ENCODE measurements at places on chromosomes 12 and 14.

GRCh38 chr14:92012121-92012748, 27.6 kb downstream of the TRIP11 start:
- no peak for DNase-seq

DNA sequence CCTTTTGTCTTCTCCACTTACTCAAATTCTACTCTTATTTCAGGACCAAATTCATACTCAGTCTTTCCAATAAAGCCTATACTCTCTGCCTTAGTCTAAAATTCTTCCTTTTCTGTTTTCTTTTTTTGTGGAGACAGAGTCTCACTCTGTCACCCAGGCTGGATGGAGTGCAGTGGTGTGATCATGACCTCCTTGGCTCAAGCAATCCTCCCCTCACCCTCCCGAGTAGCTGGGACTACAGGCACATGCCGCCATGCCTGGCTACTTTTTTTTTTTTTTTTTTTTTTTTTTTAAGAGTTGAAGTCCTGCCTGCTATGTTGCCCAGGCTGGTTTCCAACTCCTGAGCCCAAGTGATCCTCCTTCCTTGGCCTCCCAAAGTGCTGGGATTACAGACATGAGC, 11.9 kb downstream of the SRP54 start:
- no peak for DNase-seq

GRCh38 chr12:27604431-27604830, 80.4 kb downstream of the PPFIBP1 start:
- no peak for DNase-seq

DNA sequence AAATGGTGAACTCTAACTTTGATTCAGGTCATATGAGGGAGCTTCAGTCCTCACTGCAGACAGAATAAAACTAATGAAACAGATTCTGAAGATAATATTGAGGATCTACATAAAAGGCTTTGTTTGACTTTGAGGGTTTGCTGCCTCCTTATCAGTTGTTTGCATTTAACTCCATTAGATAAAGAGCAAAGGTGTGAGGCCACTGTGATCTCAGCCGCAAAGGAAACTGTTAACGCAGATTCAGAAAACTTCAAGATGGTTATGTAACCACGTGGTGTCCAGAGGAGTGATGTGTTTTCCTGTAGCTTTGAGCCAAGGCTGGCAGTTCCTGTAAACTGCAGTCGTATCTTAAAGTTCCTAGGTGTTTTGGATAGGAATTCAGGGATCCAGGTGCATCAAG, 67.8 kb downstream of the METTL25 start:
- DNase-seq, result no peak

DNA sequence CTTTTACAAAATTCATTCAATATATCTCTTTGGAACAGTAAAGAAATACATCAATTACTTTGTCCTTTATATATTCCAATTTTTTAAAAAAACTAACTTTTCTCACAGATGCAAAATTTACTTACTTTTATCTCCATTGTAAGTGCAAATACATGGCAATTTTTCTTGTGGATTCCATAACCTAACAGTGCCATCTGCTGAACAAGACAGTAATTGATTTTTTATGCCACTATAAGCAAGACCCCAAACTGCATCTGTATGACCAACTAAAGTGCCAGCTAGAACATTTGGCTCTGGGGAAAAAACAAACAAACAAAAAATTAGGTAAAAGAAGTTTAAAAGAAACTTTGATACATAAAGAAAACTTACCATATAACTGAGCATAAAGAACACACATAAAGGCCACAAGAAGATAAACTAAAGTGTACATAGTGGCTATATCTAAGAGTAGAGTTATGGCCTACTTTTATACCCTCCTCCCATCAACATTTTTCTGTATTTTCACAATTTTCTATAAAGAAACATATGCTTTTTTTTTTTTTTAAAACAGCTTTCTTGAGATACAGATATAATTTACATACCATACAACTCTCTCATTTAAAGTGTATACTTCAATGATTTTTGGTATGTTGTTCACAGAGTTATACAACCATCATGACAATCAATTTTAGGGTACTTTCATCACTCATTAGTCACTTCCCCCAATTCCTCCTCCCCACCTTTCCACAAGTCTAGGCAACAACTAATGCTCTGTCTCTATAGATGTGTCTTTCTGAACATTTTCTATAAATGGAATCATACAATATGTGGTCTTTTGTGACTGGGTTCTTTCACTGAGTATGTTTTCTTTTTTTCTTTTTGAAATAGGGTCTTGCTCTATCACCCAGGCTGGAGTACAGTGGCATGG, 32.6 kb downstream of the COCH start:
- DNase-seq, result no peak

GRCh38 chr12:62625228-62625627, 158.6 kb downstream of the MON2 start:
- DNase-seq, result no peak

DNA sequence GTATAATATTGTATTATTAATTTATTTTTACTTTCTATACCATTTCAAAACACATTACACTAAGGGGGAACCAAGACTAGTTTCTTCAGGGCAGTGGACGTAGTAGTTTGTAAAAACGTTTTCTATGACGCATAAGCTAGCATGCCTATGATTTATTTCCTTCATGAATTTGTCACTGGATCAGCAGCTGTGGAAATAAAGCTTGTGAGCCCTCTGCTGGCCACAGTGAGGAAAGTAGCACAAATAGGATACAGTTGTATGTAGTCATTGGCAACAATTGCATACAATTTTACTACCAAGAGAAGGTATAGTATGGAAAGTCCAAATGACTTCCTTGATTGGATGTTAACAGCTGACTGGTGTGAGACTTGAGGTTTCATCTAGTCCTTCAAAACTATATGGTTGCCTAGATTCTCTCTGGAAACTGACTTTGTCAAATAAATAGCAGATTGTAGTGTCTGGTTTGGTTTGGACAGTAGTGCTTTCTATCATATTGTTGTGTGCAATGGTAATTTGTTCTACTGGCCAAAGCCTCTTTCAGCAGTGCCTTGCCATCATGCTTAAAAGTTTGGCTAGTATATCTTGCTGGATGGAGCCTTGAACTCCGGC, 24.3 kb upstream of the PLEKHD1 start:
- peak; percentile 17 for DNase-seq

GRCh38 chr12:124730455-124730932, 133.2 kb downstream of the SCARB1 start:
- DNase-seq, result peak; percentile 16

DNA sequence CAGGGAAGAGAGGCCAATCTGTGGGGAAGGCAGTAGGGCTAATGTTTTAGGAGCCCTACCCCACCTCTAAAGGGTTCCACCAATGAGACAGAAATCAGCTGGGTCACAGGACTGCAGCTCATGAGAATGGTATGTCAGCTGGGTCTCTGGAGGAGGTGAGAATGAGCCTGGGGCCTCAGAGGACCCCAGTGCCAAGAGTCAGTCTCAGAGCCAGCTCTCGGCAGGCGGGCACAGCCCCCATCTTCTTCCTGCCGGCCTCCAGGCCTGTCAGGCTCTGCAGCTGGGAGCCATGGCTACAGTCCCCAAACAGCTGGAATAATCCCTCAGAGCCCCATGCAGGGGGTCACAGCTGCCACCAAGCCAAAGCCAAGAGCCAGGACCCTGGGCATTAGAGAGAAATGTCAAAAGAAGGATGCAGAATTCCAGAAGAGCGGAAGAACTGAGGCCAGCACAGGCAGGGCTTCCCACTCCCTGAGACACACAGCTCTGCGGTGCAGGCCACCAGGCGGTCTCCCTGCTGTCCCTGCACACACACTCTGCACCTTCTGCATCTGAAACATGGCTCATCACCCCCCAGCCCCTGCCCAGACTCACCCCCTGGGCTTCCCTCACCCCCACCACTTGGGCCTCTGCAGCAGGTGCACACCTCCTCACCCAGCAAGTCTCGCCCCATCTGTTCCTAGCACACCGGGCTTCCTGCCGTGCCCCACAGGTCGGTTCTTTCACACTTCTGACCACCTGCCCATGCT, 26.0 kb downstream of the ITPK1 start:
- no peak for DNase-seq

- no peak for DNase-seq
Observed at GRCh38 chr12:111448846-111449790, 43.4 kb downstream of the SH2B3 start.

DNA sequence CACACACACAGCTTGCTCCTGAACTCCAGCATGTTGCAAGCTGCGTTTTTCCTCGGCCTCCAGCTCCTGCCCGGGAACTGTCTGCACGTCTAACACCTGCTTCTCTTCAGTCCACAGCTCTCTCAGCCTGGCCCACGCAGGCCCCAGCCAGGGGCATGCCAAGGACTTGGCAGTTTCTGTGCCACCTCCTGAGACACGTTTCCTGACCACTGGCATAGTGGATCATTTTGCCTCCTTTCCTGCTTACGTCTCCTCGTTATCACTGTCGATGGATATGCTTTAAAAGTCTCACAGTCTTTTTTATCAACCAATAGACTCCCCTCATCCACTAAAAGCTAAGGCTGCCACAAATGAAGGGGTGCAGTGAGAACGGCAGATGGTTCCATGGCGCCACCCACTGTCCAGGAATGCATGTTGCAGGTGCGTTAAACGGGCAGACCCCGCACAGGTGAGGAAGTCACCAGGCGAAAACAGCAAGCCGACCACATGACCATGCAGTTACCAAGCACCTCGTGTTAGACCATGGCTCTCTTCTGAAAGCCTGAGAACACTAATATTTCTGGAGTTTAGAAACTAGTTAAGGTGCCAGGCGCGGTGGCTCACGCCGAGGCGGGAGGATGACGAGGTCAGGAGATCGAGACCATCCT, 14.7 kb upstream of the TEAD4 start:
- DNase-seq, result peak; percentile 85

DNA sequence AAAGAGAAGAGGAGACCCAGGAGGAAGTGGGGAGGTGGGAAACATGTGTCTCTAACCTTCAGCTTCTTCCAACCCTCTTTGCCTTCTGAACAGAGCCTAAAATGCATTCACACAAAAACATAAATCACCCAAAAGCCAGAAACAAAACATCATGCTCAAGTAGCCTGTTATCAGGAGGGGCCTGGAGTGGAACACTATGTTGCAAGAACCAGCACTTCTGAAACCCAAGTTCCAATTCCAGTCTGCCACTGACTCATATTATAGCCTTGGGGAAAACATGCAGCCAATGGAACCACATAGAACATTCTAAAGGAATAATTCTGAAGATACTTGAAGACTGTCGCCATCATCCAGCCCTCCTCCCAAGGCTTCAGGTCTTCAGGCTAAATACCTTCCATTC, 169.8 kb upstream of the PLXNC1 start:
- DNase-seq, result no peak

GRCh38 chr14:51999084-51999483, 9.7 kb downstream of the RTRAF start:
- no peak for DNase-seq

DNA sequence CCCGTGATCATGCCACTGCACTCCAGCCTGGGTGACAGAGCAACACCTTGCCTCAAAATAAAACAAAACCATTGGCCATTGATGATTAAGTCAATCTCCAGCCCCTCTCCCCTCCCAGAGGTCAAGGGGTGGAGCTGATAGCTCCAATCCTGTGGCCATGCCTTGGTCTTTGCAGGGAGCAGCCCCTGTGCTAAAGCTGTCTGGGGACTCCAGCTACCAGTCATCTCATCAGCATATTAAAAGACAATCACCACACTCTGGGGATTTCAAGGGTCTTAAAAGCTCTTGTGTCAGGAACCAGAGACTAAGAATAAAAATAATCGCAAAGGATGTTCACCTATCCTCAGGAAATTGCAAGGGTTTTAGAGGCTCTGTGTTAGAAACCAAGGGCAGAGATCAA, 30.6 kb downstream of the HCAR2 start:
- no peak for DNase-seq

DNA sequence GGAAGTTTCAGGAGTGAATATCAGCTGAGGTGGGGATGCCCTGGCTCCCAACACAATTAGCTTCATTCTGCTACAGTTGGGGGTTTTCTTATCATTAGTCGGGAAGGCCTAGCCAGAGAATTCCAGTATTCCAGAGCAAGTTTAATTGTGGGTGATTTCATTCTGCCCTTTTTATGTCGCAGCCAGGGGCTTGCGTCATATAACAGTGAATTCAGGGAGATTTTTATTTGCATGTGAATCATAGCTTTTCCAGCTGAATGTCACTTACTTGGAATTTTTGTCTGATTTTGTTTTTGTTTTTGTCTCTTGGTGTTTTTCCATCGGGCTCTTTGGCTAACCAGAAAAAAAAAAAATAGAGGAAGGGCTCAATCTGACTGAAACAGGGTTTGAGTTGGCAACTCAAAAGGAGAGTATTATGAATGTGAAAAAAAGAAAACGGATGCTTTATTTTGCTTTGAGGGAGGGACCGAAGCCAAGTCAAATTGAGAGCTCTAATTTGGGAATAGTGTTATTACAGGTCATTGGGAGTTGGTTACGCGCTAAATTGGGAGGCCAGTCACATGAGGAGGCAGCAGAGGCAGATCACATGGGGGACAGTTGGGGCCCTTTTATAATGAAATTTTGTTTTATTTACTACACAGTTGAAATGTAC, 119.4 kb downstream of the SAMD4A start:
- DNase-seq, result no peak

- no peak for DNase-seq
Observed at GRCh38 chr14:93520053-93520607, 89.4 kb downstream of the UNC79 start.

DNA sequence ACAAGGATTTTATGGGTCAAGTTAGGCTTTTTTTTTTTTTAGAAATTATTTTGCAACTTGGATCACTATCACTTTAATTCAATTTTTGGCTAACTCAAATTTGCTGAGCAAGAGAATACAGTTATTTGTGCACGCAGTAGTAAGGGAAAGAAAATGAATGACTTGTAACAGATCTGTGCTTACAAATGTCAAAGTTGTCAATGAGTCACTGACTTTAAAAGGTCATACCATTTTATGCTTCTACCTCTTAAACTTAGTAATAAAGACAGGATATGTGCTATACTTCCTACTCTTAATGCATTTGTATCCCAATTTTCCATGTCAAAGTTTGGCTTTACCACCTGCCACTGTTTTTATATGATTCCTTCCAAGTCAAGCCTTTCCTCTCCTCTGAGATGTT, 131.1 kb upstream of the FBXO33 start:
- DNase-seq, result no peak

Data from NCI-H774 (cell line).